ENCODE measurements at places on chromosomes 6 and 20.

GRCh38 chr6:156280065-156280464 lies 497.1 kb upstream of the ARID1B start:
- H3K27ac ChIP-seq: no peak overlapping the region
- H3K27me3 ChIP-seq: no peaks in the 10 kb centered on the region
- DNase-seq: no peak

GRCh38 chr6:144931172-144932035 lies 646.3 kb downstream of the UTRN start:
- no peak overlapping the region for H3K4me3 ChIP-seq
- no peak overlapping the region for H3K27ac ChIP-seq
- H3K4me1 ChIP-seq: no peaks in the 10 kb centered on the region
- H3K27me3 ChIP-seq: no peaks in the 10 kb centered on the region
- no peak for DNase-seq

- no peak for DNase-seq
- no peak overlapping the region for H3K27ac ChIP-seq
- no peaks in the 10 kb centered on the region for H3K27me3 ChIP-seq
- no peaks in the 10 kb centered on the region for H3K4me1 ChIP-seq
Observed at GRCh38 chr6:21200134-21200870, 393.2 kb upstream of the SOX4 start.

DNA sequence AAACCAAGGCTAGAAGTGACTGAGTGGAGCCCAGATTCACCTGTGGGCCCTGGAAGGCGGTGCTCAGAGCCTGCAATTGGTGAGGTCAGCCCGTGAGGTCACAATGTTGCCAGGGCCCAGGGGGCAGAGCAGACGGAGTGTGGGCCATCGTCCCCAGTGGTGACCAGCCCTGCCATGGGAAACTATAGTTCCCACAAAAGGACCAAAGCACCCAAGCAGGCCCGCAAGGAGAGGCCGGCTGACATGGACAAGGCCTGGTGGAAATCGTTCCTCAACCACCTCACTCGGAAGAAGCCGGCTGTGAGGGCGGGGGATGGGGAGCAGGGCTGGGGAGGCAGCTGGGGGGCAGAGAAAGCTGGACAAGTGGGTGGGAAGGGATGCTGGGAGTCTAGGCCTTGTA lies at the start of gene C20orf144:
TSS of gene C20orf144 (plus strand) at position 156 of the 400 bp plus-strand sequence. CDS start at position 175, 19 bp downstream.
- H3K36me3 ChIP-seq: no peaks in the 10 kb centered on the region
- DNase-seq: no peak
- H3K27ac ChIP-seq: peak within 1 kb of the TSS; percentile 92
- no peaks in the 10 kb centered on the region for H3K27me3 ChIP-seq
- H3K4me1 ChIP-seq: peaks cover 38% of the 10 kb centered on the region

- peaks cover 70% of the 10 kb centered on the region for H3K36me3 ChIP-seq
- peak overlapping the region; percentile 30 for H3K4me3 ChIP-seq
- no peak for DNase-seq
Observed at GRCh38 chr6:161082215-161082614, 90.6 kb downstream of the MAP3K4 start.

GRCh38 chr6:12637960-12638641 lies 78.5 kb upstream of the PHACTR1 start:
- no peaks in the 10 kb centered on the region for H3K4me1 ChIP-seq
- H3K4me3 ChIP-seq: no peak overlapping the region
- no peaks in the 10 kb centered on the region for H3K27me3 ChIP-seq

GRCh38 chr20:43389839-43390626 lies 67.7 kb upstream of the SRSF6 start:
- no peaks in the 10 kb centered on the region for H3K4me1 ChIP-seq
- H3K27me3 ChIP-seq: peaks cover 13% of the 10 kb centered on the region
- no peaks in the 10 kb centered on the region for H3K36me3 ChIP-seq
- no peak overlapping the region for H3K27ac ChIP-seq

DNA sequence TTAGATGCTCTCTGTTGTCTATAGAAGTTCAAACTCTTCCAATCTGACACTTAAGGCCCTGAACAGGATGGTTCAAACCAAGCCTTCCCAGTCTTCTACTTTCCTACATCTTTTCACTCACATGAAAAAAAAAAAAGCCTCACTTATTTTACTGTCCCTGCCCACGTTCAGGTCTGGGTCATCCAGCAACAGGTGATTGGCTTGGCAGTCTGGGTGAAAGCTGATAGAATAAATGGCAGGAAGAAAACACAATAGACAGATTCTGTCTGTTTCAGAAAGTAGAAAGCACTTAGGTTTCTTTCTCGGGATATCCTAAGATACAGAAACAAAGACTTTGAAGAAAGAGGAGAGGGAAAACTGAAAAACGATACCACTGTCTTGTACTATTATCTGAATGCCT lies 61.8 kb upstream of the HSF2 start:
- no peaks in the 10 kb centered on the region for H3K27me3 ChIP-seq
- DNase-seq: no peak
- no peak overlapping the region for H3K4me3 ChIP-seq
- no peaks in the 10 kb centered on the region for H3K4me1 ChIP-seq

GRCh38 chr6:84027340-84028181 lies 6.0 kb upstream of the MRAP2 start:
- no peak overlapping the region for H3K27ac ChIP-seq
- H3K36me3 ChIP-seq: no peaks in the 10 kb centered on the region
- H3K27me3 ChIP-seq: peaks cover 2% of the 10 kb centered on the region
